ENCODE measurements at places on chromosomes 6 and 20.

DNA sequence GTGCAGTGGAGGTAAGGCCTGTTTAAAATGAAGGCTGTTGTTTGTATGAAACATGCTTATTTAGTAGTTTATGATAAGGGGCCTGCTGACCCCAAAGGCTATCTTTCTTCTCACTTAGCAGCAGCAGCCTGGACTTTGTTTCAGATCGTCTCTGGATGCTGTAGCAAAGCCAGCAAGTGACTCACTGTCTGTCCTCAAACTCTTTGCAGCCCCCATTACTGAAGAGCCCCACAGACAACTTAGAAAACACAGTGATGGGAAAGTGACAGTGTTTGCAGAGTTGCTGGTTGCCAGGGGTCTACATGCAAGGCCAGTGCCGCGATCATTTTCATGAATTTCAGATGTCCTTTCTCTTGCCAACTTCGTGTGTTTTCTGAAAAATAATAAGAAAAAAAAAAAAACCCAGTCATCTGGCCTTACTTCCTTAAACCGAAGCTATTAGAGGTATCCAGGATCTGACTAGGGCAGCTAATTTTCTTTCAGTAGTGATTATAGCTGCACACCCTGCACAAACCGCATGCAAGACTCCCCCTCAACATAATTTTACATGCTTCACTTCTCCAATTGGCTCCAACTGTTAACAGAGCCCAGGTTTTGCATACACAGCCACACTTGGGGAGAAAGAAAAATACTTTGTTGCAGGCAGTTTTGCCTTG is 11.6 kb upstream of the F13A1 start:
- no peak for DNase-seq

GRCh38 chr6:105646391-105646867 is 243.5 kb upstream of the PREP start:
- DNase-seq, result peak; percentile 4

GRCh38 chr20:32438331-32438858 is 80.3 kb downstream of the ASXL1 start:
- no peak for DNase-seq

DNA sequence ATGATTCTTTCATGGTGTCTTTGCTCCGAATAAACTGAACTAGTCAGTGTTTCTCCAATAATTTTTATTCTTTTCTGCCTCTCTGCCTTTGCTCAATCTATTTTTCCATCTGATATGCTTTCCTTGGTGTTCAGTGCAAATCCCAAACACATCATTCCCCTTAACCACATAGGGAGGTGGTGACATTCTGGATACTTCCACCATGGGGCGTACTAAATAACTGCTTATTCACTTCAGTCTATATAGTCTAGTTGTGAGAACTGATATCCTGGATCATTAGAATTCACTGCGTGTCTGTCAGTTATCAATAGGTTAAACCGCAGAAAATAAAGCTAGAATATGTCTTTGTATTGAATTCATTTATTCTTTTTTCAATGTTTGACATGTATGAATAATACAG is 83.1 kb downstream of the KCNQ5 start:
- DNase-seq, result no peak

DNA sequence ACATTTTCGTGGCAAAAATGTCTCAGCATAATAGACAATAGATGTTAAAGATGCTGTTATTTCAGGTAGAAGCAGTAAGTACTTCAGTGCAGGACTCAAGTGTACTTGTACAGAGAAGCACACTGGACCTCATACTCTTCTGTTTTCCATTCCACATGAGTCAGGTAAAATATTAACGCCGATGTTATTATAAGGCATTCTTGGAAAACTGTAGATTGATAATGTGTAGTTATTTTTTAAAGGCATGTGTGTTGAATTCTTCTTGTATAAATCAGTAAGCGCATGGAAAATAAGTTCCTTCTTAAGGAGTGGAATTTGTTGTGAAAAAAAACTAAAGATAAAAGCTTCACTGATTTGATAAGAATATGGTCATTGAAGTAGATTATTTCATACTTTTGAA is 45.8 kb downstream of the DOP1A start:
- no peak for DNase-seq

DNA sequence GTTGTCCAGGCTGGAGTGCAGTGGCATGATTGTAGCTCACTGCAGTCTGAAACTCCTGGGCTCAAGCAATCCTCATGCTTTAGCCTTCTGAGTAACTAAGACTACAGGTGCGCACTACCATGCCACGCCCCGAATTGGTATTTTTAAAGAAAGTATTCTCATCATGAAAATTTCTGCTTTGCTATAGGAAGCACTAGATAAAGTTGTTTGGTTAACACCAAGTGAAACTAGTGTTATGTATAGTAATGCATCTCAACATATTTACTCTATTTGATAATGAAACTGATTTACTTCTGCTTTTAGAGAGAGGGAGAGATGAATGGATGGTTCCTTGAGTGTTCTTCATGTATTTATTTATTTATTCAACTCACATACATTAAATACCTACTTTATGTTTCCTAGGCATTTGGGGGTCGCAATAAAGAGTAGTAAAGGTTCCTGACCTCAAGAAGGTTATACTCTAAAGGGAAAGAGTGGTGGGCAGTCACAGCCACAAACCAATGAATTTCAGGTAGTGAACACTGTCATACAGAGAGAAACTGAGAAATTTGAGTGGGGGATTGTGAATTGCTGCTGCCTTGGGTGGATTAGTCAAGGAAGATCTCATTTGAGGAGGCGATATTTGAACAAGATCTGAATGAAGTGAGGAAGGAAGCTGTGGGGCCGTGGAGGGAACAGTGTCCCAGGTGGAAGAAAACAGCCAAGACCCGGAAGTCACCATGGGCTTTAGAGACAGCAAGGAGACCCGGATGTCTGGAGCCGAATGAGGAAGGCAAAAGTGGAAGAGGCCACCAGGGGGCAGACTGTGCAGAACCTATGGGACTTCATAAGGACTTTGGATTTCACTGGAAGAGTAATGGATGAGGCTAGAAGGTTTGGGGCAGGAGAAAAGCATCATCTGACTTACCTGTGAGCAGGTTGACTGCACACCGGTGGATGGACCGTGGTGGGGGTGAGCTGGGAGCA is 185.6 kb downstream of the TSHZ2 start:
- peak; percentile 2 for DNase-seq

DNA sequence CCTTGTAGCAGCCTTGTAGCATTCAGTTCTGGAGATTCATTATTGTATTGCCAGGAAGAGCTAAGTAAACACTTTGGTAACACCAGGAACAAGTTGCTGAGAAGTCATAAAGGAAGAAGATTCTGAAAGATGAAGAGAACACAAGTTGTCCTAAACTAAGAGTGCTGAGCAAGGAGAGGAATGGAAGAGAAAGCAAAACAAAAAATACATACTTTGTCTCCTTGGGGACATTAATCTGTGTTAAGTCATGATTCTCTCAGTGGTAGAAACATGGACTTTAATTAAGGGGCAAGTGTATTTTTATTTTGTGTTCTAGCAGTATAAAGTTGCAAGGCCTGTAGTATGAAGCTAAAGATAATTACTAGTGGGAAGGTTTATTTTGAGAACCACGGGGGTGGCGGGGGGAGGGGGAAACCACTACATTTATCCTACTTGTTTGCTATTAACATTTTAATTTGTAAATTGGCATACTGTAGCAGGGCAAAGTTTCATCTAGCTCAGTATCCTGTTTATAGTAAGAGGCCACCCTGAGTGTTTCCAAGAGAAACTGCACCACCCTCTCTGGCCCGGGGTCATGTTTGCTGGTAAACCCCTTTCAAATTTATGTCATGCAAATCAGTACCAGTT is 463.0 kb downstream of the CDKAL1 start:
- DNase-seq, result no peak

DNA sequence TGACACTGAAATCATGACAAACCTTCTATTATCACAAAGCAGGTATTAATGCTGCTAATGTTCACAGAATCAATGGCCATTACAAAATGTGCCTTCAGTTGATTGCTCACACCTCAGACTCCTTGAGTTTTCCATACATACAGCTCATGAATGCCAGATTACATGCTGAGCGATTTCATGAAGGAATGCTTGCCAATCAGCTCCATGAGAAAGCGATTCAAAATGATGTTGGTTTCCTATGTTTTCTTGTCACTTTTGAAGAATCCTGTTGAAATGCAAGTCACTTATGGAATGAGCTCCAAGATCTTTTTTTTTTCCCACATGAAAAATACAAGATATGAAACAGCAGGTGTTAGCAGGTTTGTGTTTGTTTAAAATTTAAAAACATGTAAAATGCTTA is 71.4 kb upstream of the SHLD1 start:
- no peak for DNase-seq

DNA sequence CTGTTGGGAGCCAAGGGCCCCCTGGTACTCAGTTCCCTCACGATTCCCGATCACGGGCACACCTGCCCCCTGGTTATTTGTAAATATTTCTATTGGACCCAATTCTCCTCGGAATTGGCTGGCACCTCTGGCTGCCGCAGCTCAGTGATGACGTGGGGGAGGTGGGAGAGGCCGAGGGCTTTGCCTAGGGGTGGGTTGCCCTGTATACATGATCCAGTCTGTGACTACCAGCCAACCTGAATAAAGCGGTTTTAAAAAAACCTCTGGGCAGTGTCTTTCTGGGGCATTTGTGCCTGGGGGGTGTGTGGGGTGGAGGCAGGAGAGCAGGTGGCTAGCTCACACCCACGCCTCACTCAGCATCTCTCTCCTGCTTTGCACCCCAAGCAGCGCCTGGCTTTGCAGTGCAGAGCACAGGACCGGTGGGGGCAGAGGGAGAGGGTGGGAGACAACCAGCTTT is 42.2 kb downstream of the VSTM2L start:
- no peak for DNase-seq

GRCh38 chr6:119566546-119567260 is 217.1 kb upstream of the MAN1A1 start:
- no peak for DNase-seq

GRCh38 chr20:17614176-17614811 is 44.4 kb downstream of the DSTN start:
- no peak for DNase-seq

DNA sequence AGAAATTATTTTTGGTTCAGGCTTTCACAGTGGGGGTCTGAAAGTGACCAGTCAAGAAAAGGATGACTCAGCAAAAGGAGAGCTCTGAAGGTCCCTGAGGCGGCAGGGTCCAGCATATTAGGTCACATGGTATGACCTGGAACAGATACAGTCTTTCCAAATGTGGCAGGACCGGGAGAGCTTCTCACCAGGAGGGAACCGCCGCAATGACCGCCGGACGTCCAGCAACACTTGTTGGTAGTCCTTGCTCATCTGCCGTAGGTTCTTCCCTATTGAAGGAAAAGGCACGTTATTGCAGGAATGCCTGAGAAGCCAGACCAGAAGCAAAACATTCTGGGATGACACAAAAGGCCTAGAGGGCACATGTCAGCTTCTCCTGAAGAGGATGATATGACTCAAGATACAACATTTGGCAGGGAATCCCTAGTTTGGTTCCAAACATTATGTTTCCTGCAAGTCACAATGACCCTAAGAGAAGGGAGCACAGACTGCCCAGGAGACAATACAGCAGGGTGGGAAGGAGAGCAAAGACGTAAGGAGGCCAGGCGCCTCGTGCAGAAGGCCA is 17.4 kb downstream of the TBC1D20 start:
- no peak for DNase-seq

GRCh38 chr6:136860043-136860442 is 37.7 kb downstream of the PEX7 start:
- DNase-seq, result no peak

DNA sequence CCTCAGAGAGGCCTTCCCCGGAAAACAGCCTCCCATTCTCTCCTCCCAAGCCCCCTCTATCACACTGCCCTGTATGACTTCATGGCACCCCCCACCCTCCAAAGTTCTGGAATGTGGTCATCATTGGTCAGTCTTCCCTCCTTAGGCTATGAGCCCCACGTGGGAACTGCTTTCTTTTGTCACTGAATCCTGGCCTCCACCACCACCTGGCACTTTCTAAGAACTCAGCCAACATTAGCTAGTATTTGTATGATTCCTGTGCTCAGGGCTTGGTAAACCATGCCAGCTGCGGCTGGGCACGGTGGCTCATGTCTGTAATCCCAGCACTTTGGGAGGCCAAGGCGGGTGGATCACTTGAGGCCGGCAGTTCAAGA is 8.4 kb upstream of the E2F1 start:
- DNase-seq, result no peak

DNA sequence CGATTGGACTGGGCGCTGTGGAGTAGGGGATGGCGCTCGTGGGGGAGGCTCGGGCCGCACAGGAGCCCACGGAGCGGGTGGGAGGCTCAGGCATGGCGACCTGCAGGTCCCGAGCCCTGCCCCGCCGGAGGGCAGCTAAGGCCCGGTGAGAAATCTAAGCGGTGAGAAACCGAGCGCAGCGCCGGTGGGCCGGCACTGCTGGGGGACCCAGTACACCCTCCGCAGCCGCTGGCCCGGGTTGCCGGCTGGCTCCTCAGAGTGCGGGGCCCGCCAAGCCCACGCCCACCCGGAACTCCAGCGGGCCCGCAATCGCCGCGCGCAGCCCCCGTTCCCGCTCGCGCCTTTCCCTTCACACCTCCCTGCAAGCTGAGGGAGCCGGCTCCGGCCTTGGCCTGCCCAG is 59.7 kb upstream of the MYLIP start:
- no peak for DNase-seq

DNA sequence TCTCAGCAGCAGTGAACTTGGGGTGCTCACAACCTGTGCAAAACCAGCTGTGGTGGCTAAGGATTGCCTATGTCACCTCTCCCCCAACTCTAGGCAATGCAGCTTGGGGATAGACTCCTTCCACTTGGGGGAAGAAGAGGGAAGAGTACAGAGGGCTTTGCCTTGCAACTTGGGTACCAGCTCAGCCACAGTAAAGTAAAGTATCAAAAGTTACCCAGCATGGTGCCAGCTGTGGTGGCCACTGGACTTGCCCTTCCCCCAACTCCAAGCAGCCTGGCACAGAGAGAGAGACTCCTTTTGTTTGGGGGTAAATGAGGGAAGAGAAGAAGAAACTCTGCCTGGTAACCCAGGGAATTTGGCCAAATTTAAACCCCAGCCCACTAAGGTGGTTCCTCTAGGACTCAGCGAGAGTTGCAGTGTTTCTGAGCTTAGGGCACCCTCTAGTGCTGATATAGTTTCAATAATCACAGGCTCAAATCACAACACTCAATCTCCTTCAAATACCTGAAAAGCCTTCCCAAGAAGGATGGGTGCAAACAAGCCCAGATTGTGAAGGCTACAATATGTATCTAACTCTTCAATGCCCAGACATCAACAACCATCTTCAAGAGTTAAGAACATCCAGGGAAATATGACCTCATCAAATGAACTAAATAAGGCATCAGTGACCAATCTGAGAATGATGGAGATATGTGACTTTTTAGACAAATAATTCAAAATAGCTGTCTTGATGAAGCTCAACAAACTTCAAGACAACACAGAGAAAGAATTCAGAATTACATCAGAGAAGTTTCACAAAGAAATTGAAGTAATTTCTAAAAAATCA is 7.6 kb upstream of the DEFB129 start:
- no peak for DNase-seq

DNA sequence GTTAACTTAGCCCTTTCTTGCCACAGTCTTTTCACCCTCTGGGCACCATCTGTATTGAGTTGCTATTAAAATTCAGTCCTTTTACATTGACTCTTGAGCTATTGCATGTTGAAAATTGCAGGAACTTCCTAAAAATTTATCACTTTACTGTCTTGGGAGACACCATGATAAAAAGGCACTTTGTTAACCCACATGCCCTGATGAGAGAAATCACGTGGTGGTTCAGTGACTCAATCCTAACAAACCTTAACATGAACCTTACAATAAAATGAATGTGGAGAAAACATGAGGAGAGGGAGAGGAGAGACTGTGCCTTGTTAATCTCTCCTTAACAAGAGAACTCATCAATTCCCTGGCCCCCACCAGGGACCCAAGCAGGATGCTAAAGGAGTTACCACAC is 30.8 kb downstream of the GSTA4 start:
- DNase-seq, result no peak
